ENCODE measurements at places on chromosomes 11 and 22. TPM values are rescaled to one million over a fixed set of nuclear protein-coding genes. Genes with fewer than 3 reads are reported as not detected.
A peak's percentile ranks its signal among the peaks of the same experiment; 100 is the strongest.

Gene WBP2NL
- not detected for total RNA-seq

Gene TSPO
- 98.7 TPM for total RNA-seq

Gene LIN7C
- 14.5 TPM for total RNA-seq

Gene MS4A4A
- 2.3 TPM for total RNA-seq

Gene SNX32
- total RNA-seq, result not detected

Gene MUC6
- not detected for total RNA-seq

Gene UBQLNL
- not detected for total RNA-seq

Gene C1QTNF5
- 12.4 TPM for total RNA-seq

Gene ARHGAP8
- not detected for total RNA-seq

Gene NAT10
- total RNA-seq, result 22.1 TPM

Gene OTOG
- not detected for total RNA-seq

DNA sequence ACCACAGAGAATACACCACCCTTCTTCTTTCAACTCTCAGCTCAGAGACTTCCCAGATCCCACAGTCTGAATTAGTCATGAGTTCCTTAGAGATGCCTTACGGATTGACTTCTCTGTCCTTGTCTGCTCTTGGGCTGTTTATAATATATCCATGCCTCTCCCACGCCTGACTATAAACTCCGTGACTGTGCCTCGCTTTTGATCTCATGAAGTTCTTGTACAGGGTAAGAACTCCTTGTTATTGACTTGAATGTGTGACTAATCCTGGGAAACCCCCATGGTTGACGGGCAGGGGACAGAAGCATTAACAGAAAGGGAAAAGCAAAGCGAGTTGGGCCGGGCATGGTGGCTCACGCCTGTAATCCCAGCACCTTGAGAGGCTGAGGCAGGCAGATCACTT is 62.4 kb upstream of the POU2AF1 start:
- no peaks in the 10 kb centered on the region for H3K4me1 ChIP-seq
- no peak overlapping the region for H3K27ac ChIP-seq
- no peak overlapping the region for H3K4me3 ChIP-seq
- no peaks in the 10 kb centered on the region for H3K27me3 ChIP-seq

GRCh38 chr22:38461414-38462081 is 6.3 kb upstream of the KDELR3 start:
- peaks cover 50% of the 10 kb centered on the region for H3K4me1 ChIP-seq
- H3K36me3 ChIP-seq, result no peaks in the 10 kb centered on the region
- H3K4me3 ChIP-seq, result peak overlapping the region; percentile 8
- DNase-seq, result peak; percentile 84
- peaks cover 21% of the 10 kb centered on the region for H3K27me3 ChIP-seq

GRCh38 chr22:42173183-42173926 is 42.7 kb upstream of the CYP2D6 start:
- no peak overlapping the region for H3K27ac ChIP-seq
- no peaks in the 10 kb centered on the region for H3K27me3 ChIP-seq

- H3K4me1 ChIP-seq, result no peaks in the 10 kb centered on the region
- H3K27me3 ChIP-seq, result no peaks in the 10 kb centered on the region
- H3K4me3 ChIP-seq, result no peak overlapping the region
- no peak overlapping the region for H3K27ac ChIP-seq
- H3K36me3 ChIP-seq, result peaks cover 7% of the 10 kb centered on the region
These were observed 104.6 kb upstream of the SORL1-AS1 start for GRCh38 chr11:121557348-121557747.

- no peaks in the 10 kb centered on the region for H3K36me3 ChIP-seq
- peak; percentile 90 for DNase-seq
- H3K4me3 ChIP-seq, result peak overlapping the region; percentile 46
- no peaks in the 10 kb centered on the region for H3K27me3 ChIP-seq
- H3K27ac ChIP-seq, result peak overlapping the region; percentile 33
These were observed 16.1 kb downstream of the TSKU start for GRCh38 chr11:76799066-76799804.

DNA sequence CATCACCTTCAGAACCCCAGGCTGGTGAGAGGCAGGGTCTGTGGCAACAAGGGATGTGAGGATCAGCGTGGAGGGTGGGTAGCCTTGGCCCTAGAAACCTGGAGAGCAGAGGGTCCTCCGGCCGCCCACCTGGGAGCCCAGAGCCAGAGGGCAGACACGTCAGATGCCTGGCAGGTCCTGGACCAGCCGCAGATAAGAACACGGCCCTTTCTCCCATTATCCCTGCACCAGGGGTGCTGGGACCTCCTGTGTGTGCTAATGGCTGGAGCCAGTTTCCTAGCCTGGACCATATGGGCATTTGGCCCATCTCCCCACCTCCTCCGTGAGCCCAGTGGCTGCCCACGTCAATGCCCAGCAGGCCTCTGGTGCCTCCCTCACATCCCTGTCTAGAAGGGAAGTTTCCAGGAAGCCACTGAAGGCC is 88.4 kb downstream of the MORC2 start:
- no peaks in the 10 kb centered on the region for H3K27me3 ChIP-seq
- no peaks in the 10 kb centered on the region for H3K36me3 ChIP-seq
- H3K4me3 ChIP-seq, result no peak overlapping the region
- no peak overlapping the region for H3K27ac ChIP-seq
- DNase-seq, result no peak

GRCh38 chr22:37643225-37643847 is 3.9 kb downstream of the SH3BP1 start:
- no peaks in the 10 kb centered on the region for H3K27me3 ChIP-seq
- H3K4me1 ChIP-seq, result peaks cover 17% of the 10 kb centered on the region
- no peak overlapping the region for H3K4me3 ChIP-seq

GRCh38 chr11:8080069-8080670 is 841 bp upstream of the TUB start:
- H3K36me3 ChIP-seq, result no peaks in the 10 kb centered on the region
- H3K4me3 ChIP-seq, result peak overlapping the region; percentile 62
- H3K4me1 ChIP-seq, result peaks cover 41% of the 10 kb centered on the region
- H3K27me3 ChIP-seq, result no peaks in the 10 kb centered on the region

- no peaks in the 10 kb centered on the region for H3K27me3 ChIP-seq
- H3K36me3 ChIP-seq, result no peaks in the 10 kb centered on the region
- H3K27ac ChIP-seq, result no peak overlapping the region
- peaks cover 10% of the 10 kb centered on the region for H3K4me1 ChIP-seq
- no peak overlapping the region for H3K4me3 ChIP-seq
These were observed 30.9 kb upstream of the CARS1 start for GRCh38 chr11:3087821-3088800.

GRCh38 chr11:75554258-75555022 is 7.6 kb upstream of the SERPINH1 start:
- H3K4me1 ChIP-seq, result peaks cover 49% of the 10 kb centered on the region
- H3K27ac ChIP-seq, result peak overlapping the region; percentile 85
- H3K4me3 ChIP-seq, result no peak overlapping the region

DNA sequence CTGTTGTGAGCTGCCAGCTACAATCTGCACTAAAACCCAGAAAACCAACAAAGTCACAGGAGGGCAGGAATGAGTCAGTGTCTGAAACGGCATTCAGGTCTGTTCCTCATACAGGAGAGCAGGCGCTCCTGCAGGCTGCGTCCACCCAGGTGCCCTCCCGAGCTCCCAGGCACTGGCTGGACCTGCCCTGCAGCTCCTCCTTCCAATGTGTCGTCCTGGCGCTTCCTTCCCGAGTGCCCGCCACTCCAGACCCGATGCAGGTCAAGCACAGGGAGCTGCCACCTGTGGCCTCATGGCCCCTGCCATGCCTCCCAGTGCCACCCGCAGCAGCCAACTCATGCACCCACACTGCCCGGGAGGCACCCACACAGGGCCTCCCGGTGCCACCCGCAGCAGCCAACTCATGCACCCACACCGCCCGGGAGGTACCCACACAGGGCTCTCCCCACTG is 12.0 kb downstream of the BRD1 start:
- H3K36me3 ChIP-seq, result peaks cover 71% of the 10 kb centered on the region
- H3K27ac ChIP-seq, result no peak overlapping the region
- DNase-seq, result no peak
- no peak overlapping the region for H3K4me3 ChIP-seq
- H3K4me1 ChIP-seq, result peaks cover 43% of the 10 kb centered on the region

DNA sequence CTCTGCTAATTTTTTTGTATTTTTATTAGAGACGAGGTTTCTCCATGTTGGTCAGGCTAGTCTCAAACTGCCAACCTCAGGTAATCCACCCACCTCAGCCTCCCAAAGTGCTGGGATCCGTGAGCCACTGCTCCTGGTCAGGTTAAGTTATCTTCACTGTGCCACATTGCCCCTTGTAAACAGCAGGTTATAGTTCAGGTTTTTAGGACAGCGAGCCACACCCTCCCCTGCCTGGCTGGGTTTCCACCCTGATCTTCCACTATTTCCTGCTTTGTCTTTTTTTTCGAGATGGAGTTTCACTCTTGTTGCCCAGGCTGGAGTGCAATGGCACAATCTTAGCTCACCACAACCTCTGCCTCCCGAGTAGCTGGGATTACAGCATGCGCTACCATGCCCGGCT is 16.1 kb downstream of the ACO2 start:
- no peak for DNase-seq
- peaks cover 87% of the 10 kb centered on the region for H3K4me1 ChIP-seq

DNA sequence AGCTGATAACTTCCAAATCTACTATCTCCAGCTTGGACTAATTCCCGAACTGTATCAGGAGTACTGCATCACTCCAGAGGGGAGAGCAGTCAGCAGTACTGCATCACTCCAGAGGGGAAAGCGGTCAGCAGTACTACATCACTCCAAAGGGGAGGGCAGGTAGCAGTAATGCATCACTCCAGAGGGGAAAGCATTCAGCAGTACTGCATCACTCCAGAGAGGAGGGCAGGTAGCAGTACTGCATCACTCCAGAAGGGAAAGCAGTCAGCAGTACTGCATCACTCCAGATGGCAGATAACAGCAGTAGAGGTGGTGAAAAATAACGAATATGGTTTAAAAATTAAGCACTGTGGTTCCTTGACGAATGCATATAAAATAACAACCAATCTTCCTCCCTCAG is 8.4 kb downstream of the CWC15 start:
- H3K27ac ChIP-seq, result no peak overlapping the region
- no peak for DNase-seq
- peaks cover 70% of the 10 kb centered on the region for H3K36me3 ChIP-seq
- no peaks in the 10 kb centered on the region for H3K27me3 ChIP-seq

DNA sequence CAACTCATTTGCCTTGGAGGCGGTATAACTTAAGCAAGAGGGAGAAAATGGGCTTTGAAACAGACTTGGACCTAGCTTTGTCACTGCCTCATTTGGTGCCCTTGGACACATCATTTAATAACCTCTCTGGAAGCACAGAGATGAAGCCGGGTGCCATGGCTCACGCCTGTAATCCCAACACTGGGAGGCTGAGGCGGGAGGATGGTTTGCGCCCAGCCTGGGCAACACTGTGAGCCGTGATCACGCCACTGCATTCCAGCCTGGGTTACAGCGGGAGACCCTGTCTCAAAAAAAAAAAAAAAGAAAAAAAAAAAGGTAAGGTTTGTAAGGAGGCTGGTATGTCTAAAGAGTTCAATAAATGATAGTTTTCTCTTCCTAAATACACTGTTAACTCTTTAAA is 806 bp downstream of the COA4 start:
- H3K4me3 ChIP-seq, result peak overlapping the region; percentile 88
- DNase-seq, result no peak
- peak overlapping the region; percentile 86 for H3K27ac ChIP-seq

Measured in heart right ventricle (tissue), 16 donors.